T-helper 2 cell (primary cell): ENCODE measurements at places on chromosomes 16 and 17.

- peak; percentile 92 for DNase-seq
Measured at GRCh38 chr16:88651276-88651988, 579 bp upstream of the CYBA start.

DNA sequence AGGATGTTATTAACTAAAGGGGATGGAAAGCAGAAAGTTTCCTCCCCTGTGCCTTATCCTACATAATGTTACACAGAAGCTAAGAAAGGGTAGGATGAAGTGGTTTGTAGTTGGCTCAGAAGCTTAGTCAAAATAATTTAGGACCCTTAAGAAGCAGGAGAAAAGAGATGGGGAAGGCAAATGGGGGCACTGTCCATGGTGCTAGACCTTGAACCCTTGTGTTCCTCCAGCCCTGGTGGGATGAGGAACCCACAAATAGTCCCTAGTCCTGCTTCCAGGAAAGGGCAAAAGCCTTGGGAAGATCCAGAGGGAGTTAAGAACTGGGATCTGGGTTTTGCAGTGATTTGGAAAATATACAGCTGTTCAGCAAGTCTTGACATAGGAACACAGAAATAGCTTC is 54.5 kb downstream of the SLC5A11 start:
- DNase-seq, result no peak

DNA sequence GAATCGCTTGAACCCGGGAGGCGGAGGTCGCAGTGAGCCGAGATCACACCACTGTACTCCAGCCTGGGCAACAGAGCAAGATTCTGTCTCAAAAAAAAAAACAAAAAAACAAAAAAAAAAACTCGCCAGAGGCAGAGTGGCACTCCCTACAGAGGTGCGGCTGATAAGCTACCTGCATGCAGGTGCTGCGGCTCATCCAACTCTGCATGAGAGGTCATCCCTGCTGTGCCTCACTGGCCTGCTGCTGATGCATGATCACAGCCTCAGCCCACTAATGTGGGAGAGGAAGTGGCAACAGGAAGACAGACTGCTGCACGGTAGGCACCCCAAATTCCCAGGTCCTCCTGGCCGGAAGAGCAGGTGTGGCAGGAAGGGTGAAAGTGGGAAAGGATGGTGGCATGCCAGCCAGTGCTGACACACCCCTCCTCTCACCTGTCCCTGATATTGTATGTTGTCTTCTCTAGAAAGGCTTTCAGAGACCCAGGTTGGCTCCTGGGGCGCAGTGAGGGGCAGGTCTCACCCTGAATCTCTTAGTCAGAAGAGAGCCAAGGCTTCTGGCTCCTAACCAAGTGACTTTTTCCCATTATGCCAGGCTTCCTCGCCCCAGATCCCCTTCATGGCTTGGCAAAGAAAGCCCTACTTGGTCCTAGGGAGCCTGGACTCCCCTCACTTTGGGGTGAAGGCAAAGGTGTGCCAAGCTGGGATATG is 11.8 kb downstream of the NXPH3 start:
- DNase-seq, result no peak

GRCh38 chr16:85316321-85316919 is 204.1 kb upstream of the CIBAR2 start:
- peak; percentile 49 for DNase-seq

DNA sequence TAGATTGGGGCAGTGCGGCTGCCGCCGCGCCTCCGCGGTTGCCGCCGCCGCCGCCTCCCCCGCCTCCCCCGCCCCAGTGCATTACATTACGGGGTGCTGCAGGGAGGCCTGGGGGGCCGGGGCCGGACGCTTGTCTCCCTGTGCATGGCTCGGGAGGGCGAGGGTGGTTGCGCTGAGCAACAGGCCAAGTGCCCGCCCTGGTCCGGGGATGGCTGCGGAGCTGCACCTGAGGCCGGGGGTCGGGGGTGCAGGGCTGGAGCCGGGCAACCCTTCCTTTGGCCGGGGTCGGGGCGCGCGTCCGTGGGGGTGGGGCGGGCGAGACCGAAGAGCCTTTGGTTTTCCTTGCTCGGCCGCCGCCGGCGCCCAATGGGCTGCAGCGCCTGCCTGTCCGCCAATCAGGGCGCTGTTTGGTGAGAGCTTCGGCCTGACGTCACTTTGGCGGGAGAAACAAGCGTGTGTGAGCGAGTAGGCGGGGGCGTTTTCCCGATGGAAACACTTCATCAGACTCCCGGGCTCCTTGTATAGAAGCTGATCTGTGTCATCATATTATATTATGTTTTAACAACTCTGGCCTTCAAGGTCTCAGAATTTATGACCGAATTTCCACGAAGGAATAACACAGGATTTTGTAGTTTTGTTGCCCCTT is 941 bp upstream of the FBXL20 start:
- peak; percentile 93 for DNase-seq

GRCh38 chr16:12542818-12543699 is 260.6 kb downstream of the CPPED1 start:
- no peak for DNase-seq

GRCh38 chr17:30226878-30227277 is 8.6 kb downstream of the SLC6A4 start:
- DNase-seq, result no peak

GRCh38 chr17:28506763-28507487 is 777 bp downstream of the FOXN1 start:
- DNase-seq, result no peak

DNA sequence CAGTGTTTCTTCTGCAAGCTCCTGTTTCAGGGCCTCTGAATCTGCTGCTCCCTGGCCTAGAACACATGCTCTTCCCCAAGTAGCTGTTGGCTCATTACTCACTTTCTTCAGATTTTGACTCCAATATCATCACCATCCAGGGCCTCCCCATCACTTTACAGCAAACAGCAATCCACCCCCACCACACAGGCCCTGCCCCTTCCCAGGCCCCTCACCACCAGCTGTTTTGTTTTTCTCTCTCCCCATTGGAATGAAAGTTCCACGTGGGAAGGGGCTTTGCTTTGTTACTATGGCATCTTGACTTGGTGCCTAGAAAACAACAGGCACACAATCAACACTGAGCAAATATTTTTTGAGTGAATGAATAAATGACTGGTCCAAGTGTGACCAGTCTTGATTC is 4.0 kb downstream of the TMEM170A start:
- no peak for DNase-seq

DNA sequence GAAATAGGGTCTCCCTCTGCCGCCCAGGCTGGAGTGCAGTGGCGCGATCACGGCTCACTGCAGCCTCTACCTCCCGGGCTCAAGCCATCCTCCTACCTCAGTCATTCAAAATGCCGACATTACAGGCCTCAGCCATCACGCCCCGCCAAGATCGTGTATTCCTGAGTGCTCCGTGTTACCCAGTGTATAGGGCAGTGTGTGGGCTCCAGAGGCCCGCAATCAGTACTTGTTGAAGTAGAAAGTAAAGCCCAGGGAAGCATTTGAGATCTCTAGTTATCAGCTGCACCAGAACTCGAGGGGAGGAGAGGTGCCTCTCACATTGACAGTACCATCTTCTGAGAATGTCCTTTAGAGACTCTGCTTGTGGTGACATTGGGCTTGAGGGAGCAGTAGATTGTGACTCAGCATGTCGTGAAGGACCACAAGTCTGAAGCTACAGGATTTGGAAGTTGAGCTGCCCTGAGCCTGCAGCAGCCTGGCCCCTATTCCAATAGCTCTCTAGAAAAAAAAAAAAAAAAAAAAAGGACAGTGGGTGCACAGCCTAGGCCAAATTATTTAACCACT is 1.1 kb upstream of the PRPSAP1 start:
- no peak for DNase-seq
